CD4-positive, alpha-beta T cell treated with Interleukin-4 for 1 hour (primary cell): ENCODE measurements at places on chromosomes 13 and 19.

DNA sequence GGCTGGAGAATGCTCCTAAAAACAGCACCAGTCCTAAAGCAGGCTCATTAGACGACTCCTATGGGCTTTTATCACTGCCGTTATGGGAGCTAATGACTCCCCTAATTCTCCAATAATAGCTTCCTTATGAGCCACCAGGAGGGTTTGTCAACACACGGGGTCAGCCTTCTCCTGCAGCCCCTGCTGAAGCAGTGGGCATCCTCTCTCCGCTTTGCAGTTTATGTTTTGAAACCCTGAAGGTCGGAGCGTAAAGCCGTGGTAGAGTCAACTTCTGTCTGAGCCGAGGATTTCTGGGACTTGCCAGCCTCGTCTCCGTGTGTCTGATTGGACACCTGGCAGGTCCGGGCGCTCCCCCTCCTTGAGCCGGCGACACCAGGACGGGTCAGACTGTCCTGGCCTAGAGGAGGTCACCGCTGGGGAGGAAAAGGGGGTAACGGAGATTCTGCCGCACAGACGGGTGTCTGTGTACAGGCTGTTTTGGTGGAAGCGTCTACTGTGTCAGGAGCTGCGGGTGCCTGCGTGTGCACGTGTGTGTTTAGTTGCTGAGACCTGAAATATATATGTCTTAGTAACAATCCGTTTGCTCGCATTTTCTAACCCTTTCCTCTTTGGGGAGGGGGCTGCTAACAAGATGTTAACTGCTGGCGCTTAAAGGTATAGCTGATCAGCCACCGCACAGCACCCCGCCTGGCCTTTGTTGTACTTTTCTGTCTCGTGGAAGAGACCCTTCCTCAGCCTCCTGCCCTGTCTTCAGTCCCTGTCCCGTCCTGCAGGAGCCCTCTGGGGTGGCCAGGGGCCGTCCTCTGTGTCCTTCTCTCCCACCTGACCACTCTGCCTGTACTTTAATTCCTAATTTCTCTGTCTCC, 1.9 kb downstream of the KDM4B start:
- DNase-seq: no peak

DNA sequence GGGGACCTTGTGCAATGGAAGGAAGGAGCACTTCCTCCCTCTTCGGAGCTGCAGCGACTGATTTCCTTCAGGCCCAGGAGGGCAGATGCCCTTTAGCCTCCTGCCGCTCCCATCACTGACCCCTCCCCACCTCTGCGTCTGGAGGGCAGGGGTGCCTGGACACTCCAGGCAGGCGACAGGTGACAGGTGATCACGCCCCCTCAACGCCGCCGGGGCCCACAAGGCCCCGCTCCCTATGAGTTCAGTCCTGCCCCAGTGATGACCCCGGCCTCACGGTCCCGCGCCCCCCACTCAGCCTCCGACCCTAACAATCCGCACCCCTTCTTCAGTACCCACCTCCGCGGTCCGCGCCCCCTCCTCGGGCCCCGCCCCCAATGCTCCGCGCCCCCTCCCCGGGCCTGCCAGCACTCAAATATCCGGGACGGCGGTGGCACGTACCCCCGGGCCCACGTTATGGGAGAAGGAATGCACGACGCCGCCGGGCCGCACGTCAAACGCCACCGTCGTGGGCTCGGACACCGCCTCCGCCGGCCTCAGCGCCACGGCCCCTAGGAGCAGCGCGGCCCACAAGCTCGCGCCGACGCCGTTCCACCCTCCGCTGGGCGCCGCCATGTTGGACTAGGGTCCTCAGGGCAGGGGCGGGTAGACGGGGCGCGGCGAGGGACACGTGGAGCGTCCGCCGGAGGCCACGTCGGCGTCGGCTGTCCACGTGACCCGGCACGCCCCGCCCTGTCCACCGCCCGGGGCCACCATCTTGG, at the start of gene MYDGF:
Gene MYDGF, minus strand, starts transcription at position 620 of the 758 bp plus-strand sequence. Its CDS starts 8 bp downstream, at position 612.
- DNase-seq: peak; percentile 94

DNA sequence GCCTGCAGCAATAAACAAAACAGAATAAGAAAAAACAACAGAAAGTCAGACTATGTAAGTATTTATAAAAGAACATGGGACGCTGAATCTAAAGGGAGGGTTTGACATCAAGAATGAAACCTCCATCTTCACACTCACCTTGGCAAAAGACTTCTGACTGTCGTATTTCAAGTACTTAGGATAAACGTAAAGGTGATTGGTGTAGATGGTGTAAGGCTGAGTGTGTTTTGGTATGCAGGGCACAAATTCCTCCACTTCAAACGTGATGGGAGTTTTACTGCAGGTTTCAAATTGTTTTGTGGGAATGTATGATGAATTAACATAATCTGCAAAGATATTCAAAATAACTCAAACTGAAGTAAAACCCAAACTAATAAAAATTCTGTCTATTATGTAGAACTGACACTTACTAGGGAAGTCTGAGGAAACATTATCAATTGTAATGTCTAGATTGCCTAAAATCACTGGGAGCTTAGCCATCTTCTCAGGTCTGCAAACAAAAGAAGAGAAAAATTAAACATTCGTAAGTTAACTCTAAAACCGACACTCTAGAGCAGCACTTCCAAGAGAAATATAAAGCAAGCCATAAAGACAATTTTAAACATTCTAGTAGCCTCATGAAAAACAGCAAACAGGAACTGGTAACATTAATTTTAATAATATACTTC, 89.5 kb downstream of the DOCK9 start:
- no peak for DNase-seq

DNA sequence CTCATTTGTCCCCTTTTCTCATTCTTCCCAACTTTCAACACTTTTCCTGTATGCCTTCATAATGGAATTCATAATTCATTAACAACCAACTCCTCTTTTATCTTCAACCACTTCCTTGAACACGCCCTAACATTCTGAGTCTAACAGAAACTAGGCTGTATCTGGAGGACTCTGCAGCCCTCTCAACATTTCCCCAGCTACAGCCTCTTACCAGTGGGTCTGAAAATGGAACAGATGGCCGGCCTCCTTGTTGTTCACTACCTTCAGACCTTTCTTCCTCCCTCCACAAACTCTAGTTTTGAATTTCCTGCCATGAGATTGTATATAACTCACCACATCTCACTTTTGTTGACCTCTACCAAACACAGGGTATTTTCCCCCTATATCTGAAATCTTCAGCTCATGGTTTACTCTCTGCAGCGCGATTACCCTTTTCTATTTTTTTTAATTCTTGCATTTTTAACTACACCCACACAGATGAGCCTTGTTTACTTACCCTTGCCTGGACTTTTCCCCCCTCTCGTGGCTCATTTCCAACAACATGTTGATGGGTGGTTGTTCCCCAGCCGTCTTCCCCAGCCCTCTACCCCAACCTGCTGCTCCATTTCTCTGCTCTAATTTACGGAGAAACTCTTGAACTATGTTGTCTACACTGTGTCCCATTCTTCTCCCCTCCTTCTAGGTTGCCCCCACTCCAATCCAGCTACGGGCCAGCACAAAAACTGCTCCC, 846 bp downstream of the ZNF790 start:
- DNase-seq: no peak

GRCh38 chr13:69553976-69554375, 553.6 kb upstream of the ATXN8OS start:
- DNase-seq: no peak

DNA sequence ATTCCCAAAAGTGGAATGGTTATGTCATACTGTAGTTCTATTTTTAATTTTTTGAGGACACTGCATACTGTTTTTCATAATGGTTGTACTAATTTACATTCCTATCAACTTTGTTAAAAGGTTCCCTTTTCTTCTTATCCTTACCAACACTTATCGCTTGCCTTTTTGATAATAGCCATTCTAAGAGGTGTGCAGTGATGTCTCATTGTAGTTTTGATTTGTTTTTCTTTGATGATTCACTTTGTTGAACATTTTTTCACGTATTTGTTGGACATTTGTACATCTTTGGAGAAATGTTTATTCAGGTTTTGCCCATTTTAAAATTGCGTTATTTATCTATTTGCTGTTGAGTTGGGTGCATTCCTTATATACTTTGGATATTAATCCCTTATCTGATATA, 188.8 kb upstream of the SPRY2 start:
- no peak for DNase-seq

DNA sequence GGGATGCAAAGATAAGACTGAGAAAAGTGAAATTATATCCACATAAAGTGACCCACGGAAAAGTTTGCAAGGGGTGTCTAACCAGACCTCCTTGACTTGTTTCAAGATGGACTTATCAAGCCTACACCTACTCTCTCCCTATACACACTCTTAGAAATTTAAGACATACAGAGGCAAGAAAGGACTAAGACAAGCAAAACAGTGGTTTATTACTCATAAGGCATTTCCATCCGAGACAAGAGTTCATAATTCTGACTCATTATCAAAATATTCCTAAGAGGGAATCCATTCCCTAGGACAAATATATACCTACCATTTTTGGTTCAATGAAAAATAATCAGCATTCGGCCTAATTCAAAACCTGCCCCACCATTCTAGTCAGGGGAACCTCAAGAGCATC, 232.6 kb upstream of the GPC6 start:
- no peak for DNase-seq

DNA sequence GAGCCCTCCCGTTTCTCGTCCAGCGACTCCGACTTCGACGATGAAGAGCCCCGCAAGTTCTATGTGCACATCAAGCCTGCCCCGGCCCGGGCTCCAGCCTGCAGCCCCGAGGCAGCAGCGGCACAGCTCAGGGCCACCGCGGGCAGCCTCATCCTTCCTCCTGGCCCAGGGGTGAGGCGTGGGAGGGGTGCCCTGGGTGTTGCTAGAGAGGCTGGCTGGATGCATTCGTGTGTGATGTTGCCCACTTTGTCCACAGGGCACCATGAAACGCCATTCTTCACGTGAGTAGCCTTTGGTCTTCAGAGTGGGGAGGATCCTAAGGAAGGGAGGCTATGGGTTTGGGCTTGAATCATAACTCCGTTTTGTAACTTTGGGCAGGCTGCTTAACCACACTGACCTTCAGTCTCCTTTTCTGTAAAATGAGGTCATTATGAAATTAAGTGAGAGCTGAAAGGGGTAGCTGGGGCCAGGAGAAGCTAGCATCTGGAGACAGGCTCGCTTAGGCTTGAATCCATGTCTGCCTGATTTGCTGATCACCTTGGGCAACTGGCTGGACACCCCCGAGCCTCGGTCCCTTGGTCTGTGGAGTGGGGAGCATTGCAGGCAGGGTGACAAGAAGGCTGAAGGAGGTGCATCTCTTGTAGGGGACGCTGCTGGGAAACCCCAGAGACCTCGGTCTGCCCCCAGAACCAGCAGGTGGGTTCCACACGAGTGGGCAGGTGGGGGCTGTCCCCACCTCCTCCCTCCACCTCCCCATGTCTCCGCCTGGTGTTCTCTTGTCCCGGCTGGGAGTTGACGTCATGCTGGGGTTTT, 18.7 kb upstream of the B3GNT3 start:
- DNase-seq: peak; percentile 86

DNA sequence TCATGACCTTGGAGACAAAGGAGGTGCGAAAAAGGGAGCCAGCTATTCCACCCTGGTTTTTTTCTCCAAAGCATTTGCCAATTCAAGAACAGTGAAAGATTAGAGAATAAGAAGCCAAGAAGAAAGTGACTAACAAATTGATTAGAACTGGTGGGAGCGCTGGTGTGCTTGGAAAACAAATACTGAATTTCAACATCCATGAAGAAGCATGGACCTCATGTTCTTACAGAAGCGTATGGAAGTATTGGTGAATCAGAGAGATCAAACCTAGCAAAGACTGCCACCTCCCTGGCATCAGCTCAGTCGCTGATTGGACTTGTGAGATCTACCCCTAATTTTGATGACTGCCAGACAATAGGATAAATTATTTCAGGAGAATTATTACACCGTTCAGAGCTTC, 195.3 kb downstream of the ITGBL1 start:
- DNase-seq: no peak

GRCh38 chr13:76885203-76886004, 801 bp downstream of the KCTD12 start:
- peak; percentile 63 for DNase-seq

DNA sequence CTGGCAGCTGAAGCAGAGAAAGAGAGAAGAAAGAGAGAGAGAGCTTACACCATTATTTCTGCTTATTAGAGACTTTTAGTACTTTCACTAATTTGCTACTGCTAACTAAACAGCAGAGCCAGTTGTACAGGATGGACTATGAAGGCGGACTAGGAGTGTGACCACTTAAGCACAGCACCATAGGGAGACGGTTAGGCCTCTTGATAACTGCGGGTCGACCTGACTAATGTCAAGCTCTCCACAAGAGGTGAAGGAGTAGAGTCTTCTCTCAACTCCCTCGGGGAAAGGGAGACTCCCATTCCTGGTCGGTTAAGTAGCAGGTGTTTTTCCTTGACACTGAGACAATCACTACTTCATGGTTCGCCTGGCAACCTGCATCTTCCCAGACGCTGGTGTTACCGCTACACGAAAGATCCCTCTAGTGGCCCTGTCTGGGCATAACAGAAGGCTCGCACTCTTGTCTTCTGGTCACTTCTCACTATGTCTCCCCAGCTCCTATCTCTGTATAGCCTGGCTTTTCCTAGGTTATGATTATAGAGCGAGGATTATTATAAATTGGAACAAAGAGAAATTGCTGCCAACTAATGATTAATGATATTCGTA, 5.3 kb upstream of the PSG7 start:
- DNase-seq: no peak
